ENCODE measurements at places on chromosomes 3 and 15.

GRCh38 chr3:10777627-10778026, 38.4 kb upstream of the SLC6A11 start:
- no peak for DNase-seq

DNA sequence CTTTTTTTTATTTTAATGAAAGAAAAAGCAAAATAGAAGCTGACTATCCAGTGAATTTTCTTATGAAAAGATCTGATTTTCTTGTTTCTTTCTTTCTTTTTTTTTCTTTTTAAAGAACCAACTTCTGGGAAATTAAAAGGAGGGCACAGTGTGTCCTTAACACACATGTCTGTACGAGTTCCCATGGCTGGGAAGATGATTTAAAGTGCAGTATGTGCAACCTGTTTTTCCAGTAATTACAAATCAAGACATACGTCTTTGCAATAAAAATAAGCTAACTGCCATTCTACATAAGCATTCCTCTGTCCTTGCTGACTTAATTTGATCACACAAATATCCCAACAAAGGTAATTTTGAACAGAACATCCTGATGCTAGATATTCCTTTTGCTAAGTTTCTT, 416.1 kb downstream of the ROBO1 start:
- DNase-seq: no peak

DNA sequence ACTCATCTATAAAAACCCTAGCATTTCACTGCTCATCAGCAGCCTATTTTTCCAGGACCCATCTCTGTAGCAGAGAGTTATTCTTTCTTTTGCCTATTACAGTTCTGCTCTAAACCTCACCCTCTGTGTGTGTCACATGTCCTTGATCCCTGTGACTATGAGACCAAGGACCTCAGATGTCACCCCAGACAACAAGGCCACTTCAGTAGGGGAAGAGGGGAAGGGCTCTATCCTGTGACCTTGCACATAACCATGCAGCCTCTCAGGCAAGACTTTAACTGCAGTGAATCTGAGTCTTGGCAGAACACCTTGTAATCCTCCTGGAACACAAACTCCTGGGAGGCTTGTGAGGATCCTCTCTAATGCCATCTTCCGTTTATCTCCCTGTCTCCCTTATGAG, 4.4 kb upstream of the ZNF589 start:
- DNase-seq: no peak

GRCh38 chr3:42010530-42010929, 48.6 kb upstream of the ULK4 start:
- DNase-seq: no peak

DNA sequence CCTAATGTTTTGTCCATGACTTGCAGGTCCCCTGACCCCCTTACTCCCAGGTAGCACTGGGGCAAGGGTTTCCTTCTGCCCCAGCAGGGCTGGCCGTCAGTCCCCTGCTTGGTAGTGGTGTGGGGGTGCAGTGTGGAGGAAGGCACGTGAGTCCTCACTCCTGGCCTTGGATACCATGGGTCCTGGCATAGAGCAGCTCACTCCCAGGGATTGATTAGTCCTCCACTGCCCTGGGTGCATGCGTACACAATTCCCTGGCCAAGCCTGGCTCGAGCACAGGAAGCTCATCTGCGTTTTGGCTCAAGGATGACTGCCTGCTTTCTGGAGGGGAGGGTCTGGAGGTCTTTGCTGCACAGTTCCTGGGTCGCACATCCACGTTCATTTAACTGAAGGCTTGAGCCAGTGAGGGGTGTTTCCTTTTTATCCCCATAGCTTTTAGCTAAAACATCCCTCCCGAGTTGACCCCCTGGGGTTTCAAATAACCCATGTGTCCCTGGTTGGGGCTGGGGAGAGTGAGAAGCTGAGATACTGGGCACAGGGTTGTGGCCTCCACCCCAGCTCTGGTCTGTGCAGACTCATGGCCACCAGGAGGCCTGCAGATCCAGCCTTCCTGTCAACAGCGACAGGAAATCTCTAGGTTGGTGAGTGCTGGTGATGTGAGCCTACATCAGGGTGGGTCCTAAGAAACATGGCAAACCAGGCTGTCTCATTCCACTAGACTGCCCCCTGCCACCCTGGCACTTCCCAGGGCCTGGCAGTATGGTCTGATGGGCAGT, 11.5 kb downstream of the HEMK1 start:
- DNase-seq: no peak

- no peak for DNase-seq
These were observed 20.9 kb downstream of the PLCL2 start for GRCh38 chr3:16905704-16906103.

GRCh38 chr3:122101646-122102045, 46.5 kb downstream of the CD86 start:
- no peak for DNase-seq

- no peak for DNase-seq
These were observed 92.0 kb downstream of the GAP43 start for GRCh38 chr3:115715241-115715745.

DNA sequence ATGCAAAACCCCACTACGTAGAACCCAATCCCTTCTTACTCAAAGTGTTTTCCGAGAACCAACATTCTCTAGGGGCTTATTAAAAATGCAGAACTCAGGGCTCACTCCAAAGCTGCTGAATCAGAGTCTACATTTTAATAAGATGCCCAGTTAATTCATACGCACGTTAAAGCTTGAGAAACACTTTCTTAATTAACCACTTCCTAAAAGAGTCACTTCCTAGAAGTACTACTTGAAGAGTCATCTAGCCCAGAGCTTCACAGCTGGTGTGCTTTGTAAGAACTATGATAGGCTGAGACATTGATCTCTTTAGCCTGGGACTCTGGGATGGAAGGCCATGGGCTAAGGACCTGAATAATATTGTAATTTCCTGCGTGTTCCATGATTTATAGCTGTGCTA, 9.0 kb downstream of the COL6A5 start:
- no peak for DNase-seq

DNA sequence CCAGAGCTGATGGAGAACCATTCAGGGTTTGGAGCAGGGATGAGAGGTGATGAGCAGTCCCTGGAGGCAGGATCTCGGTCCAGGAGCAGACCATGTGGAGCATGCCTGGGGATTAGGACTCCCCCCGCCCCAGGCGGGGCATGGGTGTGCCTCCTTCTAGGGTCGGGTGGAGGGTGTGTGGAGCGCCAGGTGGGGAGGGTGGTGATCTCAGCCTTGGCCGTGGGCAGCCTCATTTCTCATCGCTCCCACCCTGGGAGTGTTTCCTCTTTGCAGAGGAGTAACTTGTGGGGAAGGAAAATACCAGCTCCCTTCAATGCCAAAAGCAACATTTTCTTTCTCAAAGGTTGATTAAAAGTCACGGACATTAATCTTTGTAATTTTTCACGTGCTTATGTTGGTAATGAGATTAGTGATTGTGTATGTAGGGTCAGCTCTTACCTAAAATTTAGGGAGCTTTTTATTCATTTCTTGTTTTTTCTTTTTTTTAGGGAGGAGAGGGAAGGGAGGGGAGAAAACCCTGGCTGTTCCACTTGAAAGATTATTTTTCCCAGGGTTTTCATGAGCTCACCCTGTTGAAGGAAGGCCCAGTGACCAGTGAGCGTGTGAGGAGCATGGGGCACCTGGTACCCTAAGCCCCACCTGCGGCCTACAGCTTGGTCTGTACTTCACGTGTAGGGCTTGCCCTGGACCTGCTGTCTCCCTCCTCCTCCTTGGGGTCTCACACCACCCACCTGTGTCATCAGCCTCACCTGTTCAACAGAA, 11.0 kb downstream of the FBLN2 start:
- no peak for DNase-seq

GRCh38 chr3:100045696-100046095, 68.6 kb downstream of the FILIP1L start:
- no peak for DNase-seq

GRCh38 chr3:153927107-153927506, 194.1 kb upstream of the ARHGEF26 start:
- no peak for DNase-seq

- DNase-seq: no peak
These were observed 12.3 kb upstream of the CHCHD6 start for GRCh38 chr3:126691765-126692164.

- DNase-seq: no peak
These were observed 214.8 kb downstream of the ZMAT3 start for GRCh38 chr3:178856804-178857203.

GRCh38 chr3:70180664-70181063, 131.8 kb downstream of the MDFIC2 start:
- DNase-seq: no peak

GRCh38 chr3:156547637-156548036, 7.3 kb downstream of the SSR3 start:
- DNase-seq: no peak

DNA sequence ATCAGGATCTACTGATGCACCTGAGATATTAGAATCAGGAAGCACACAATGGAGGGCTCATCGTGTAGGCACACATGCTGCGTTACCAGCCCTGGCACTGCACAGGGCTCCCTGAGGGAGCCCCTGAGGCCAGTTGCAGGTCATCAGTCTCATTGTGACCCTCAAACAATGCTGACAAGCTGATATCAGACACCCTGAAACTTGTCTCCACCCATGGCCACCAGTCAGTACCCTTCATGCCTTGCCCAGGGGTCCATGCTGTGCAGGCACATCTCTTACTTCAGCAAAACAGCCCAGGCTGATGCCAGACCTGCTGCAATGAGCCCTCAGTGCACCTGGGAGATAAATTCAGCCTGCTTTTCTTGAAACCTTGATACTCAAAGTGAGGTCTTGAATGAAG, 59.5 kb upstream of the SLC6A11 start:
- DNase-seq: no peak

DNA sequence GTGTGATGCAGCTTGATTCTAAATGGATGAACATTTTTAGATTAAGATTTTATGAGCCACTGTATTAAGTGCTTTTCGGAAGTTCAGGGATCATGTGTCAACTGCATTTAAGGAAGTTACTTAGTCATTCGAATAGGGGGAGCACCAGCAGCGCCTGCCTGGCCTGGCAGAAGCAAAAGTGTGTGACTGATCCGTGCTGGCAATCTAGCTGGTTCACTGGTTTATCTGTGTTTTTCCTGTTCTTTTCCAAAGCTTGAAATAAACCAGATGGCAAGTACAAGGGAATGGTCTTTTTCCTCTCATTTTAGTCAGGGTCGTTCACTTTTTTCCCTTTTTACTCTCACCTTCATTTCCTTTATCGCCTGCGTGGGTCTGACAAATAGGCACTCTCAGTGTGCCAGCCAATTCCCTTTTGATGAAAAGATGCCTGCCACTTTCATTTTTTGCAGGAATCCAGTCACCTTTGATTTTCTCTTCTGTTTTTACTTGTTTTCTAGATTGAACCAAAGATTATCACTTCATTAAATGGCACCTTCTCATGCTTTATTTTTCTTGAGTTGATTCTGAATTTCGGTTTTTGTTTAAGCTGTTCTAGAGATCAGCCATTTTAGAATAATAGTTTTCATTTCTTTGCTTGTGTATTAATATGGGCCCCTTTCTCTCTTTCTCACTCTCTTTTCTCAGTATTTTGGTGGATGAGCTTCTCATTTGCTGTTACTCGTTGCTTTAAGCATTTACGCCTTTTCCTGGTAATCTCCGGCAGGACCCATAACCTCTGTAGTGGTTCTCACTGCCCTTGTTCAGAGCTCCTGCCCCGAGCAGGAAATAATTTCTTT, 2.8 kb downstream of the ABHD2 start:
- DNase-seq: peak; percentile 30
